ENCODE measurements at places on chromosomes 16 and 17. TPM values are rescaled to one million over a fixed set of nuclear protein-coding genes. Genes with fewer than 3 reads are reported as not detected.

The BAIAP2 gene
- 15.9 TPM for total RNA-seq

The TMEM88 gene
- total RNA-seq: 0.13 TPM

The HES7 gene
- not detected for total RNA-seq

The C16orf78 gene
- total RNA-seq: not detected

The ATP2A3 gene
- 2.4 TPM for total RNA-seq

The CLDN7 gene
- total RNA-seq: 0.65 TPM

The KCNJ12 gene
- 4.5 TPM for total RNA-seq

Measured in smooth muscle cell of the pulmonary artery (primary cell).